Stimulated activated naive CD8-positive, alpha-beta T cell treated with anti-CD3 and anti-CD28 coated beads, Interleukin-15, amount 100 ng/mL, for 72 hours (primary cell): ENCODE measurements at places on chromosomes 11 and 22.

GRCh38 chr22:39408807-39409206 lies 9.2 kb downstream of the TAB1 start:
- DNase-seq, result no peak

DNA sequence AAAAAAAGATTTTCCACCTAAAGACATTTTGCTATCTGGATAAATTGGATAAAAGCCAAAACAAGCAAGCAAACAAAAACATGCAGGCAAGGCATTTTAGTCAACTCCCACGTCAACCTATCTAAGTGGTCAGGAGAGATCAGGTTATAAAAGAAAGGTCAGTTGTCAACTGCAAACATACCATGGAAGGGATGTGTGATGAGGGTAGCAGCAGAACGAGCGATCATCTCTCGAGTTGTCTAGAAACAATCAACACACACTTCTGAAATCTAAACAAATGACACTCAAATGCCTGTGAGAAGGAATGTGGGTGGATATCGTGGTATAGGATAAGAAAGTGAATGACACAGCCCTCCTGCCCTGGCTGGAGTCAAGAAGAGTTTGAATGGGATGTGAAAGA lies 10.9 kb downstream of the MTCH2 start:
- DNase-seq, result no peak

DNA sequence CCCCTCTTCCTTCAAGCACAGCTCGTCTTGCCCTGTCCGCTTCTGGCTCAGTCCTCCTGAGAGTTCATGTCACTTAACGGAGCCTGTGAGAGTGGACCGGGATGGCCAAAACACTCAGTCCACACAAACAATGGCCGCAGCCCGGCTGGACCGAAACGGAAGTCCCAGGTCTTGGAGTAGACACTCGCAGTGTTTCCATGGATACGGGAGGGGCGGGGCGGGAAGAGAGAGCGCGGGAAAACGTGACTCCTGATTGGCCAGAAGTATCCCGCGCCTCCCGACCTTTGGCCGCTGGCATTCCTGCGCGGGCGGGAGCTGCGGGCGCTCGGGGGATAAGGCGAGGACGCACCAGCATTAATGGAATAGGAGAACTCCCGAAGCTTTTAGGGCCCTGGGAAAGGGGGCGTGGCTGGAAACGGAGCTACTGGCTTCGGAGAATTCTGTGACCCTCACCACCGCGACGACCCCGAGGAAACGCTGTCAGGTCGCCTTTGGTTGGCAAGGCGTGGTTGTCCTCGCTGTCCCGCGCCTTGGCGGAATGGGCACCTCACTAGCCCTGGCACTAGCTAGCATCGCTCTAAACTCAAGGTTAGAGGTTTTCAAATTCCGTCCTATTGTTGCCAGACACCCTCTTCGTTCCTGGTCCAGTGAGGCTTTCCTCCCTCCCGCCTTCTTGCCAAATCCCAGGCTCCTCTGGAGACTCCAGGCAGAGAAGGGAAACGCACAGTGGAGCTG lies at the start of the genes NLRP14 and ZNF214:
Gene NLRP14 (plus strand): TSS at position 297 of the 735 bp plus-strand sequence. CDS start 18,108 bp downstream, outside the sequence.
Gene ZNF214 (minus strand): TSS at position 164 of the 735 bp plus-strand sequence. CDS start 17,511 bp downstream, outside the sequence.
- no peak for DNase-seq

- no peak for DNase-seq
Measured at GRCh38 chr11:16494918-16495691, 138.8 kb upstream of the SOX6 start.

- no peak for DNase-seq
Measured at GRCh38 chr22:22506736-22507135, 1.8 kb downstream of the ZNF280B start.

- DNase-seq, result no peak
Measured at GRCh38 chr11:83609191-83609590, 323.0 kb upstream of the CCDC90B start.

DNA sequence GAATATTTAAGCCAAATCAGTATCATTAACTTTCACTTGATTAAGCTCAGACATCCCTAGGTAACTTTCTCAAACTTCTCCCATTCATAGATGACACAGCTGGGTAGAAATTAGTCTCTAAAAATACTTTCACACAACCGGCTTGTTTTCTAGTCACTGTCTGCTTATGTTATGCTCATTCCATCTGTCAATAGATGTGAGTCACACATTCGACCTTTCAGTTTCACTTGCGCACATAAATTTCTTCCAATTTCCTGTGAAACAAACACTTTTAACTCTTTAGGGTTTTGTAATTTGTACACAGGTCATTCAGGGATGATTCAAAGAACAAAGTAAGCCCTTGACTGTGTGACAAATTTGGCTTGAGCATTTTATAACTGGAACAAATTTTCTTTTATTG lies 723.0 kb downstream of the KCNA4 start:
- no peak for DNase-seq

- no peak for DNase-seq
Measured at GRCh38 chr11:63877658-63878241, 38.8 kb downstream of the MARK2 start.

GRCh38 chr11:117431436-117431835 lies 103.8 kb downstream of the CEP164 start:
- no peak for DNase-seq

DNA sequence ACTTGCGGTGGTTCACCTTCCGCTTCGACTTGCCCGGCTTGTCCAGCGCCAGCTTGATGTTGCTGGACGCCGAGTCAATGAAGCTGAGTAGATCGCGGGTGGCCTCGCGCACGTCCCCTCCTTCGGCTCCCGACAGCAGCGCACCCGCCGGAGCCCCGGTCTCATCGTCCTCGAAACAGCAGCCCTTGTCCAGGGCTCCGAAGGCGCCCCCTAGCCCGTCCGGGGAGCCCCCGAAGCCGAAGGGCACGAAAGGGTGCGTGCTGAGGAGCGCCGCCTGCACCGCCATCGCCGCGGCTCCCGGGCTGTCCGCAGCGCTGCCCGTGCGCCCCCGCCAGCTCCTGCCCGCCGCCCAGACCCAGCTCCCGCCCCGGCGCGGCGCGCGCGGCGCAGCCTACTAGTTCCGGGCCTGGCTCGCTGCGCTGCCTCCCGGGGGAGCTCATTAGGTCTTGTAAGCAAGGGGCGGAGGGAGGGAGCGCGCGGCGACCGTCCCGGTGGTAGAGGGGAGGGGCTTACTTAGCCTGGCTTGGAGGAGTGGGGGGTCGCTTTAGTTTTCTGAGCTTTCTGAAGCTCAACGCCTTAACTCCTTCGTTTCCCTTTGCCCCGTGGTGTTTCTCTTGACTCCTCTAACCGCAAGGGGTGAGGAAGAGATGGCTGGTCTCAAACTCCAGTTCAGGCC lies at the start of gene FAM181B:
Gene FAM181B (minus strand): TSS at position 421 of the 676 bp plus-strand sequence. CDS start 135 bp downstream, at position 286.
- peak; percentile 45 for DNase-seq

GRCh38 chr11:67664213-67664585 lies 10.2 kb downstream of the ALDH3B2 start:
- no peak for DNase-seq

GRCh38 chr11:78986305-78986704 lies 411.6 kb upstream of the NARS2 start:
- DNase-seq, result no peak

DNA sequence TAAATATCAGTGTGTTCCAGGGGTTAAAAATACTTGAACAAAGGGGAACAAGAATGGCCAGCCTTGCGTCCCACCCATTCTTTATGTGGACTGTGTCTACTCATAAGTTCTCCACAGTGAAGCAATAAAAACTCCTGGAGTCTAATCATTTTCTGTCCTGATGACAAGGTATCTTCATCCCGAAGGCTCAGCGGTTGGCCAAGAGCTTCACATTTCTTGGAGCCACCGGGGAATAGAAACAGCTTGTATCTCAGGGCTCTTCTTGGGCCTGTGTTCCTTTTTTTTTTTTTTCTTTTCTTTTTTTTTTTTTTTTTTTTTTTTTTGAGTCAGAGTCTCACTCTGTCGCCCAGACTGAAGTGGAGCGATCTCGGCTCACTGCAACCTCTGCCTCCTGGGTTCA lies 36.8 kb upstream of the ADORA2A start:
- no peak for DNase-seq
